Inflammatory macrophage (primary cell): ENCODE measurements at places on chromosomes 12 and 14.

- no peak for DNase-seq
Observed at GRCh38 chr12:91009319-91009950, 4.7 kb upstream of the EPYC start.

- peak; percentile 41 for DNase-seq
Observed at GRCh38 chr12:122031342-122032216, 9.9 kb downstream of the BCL7A start.

- no peak for DNase-seq
Observed at GRCh38 chr14:75158843-75159614, 17.4 kb downstream of the TMED10 start.

DNA sequence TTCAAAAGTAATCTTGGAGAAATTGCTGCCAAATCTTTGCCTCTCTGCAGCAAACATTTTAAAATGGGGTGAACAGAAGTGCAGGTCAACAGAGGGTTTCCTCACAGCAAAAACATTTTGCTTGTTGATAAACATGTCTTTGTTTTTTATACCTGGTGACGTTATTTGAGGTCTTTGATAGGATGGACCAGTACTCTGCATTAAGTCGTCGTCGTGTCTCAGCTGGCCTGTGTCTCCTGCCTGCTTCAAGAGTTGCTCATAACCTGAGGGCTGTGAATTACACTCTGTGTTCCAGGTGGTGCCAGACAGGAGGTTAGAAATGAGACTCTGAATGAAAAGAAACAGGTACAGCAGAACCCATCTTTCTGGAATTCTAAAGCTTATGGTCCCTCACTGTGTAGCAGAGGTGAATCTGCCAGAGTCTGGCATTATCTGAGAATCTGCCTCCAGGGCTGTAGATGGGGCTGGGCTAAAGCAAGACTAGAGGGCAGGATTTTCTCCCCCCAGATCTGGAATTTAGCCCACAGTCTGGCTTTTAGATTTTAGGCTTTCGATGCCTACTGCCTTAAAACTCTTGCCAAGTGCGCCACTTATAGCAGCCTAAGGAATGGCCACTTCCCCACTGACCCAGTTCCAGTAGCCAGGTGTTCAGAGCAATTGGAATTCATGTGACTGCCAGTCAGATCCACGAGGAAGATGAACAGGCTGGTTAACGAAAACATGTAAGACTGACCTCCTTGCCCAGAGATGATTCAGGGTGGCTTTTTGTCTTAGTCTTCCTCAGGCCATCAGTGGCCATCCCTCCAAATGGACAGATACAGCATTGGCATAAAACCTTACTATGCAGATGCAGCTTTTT lies 161.2 kb downstream of the PRKCH start:
- DNase-seq, result no peak

DNA sequence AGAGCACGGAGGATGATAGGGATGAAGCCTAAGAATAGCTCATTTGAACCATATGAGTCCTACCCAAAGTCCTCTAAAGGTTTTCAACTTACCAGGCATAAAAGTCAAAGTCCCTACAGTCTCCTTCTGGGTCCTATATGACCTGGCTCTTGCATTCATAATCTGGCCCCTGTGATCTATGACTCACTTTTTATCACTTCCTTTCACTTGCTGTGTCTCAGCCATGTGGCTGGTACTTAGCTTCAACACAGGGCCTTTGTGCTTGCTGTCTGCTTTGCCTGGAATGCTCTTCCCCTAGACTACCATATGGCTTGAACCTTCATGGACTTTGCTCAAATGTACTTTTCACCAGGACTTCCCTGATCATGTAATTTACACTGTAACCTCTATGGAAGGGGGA lies 137.6 kb upstream of the TMTC1 start:
- DNase-seq, result no peak

DNA sequence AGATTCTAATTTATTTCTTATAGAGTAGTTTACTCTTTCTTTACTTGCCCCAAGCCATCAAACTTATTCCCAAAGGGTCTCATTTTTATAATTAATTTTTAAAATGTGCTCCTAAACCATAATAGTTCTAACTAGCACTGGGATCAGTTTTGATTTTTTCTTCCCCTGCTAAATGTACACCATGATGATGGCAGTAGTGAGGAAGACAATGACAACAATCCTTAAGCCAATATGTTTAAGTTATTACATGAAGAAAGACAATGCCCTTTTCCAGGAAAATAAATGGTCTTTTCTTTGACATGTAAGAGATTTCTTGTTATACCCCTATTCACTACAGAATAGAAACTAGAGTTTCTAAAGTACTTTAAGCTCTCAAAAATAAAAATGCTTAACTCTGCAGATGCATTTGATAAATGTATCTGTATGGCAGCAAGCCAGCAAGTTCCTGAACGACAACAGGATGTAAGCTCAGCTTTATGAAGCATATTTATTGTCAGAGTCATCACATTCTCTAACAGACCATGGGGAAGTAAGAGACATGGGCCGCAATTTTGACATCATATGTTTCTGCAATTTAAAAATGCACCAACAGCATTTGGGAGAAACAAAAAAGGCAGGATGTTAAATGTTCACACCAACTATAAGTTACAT lies 36.0 kb upstream of the SNX6 start:
- peak; percentile 89 for DNase-seq

DNA sequence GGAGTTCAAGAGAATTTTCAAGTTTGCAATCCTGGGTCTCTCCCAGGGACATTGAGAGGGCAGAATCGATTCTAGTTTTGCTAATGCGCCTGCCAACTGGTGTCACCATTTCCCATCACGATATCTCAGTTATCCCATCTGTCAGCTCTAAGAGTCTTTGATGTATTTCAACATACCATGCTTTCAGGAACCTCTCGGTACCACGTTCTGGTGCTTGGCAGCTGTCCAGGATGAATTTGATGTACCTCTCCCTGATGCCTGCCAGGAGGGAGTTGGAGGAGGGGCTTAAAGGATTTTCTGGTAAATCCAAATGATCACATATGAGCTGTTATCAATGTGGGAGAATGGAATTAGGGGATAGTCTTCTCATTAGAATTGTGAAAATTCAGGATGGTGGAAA lies 332.5 kb downstream of the RGS6 start:
- no peak for DNase-seq

- no peak for DNase-seq
Observed at GRCh38 chr12:42284876-42285275, 41.0 kb downstream of the ZCRB1 start.

- no peak for DNase-seq
Observed at GRCh38 chr12:47105914-47106674, 26.3 kb upstream of the AMIGO2 start.

GRCh38 chr12:6347367-6348338 lies 5.8 kb upstream of the TNFRSF1A start:
- peak; percentile 61 for DNase-seq

DNA sequence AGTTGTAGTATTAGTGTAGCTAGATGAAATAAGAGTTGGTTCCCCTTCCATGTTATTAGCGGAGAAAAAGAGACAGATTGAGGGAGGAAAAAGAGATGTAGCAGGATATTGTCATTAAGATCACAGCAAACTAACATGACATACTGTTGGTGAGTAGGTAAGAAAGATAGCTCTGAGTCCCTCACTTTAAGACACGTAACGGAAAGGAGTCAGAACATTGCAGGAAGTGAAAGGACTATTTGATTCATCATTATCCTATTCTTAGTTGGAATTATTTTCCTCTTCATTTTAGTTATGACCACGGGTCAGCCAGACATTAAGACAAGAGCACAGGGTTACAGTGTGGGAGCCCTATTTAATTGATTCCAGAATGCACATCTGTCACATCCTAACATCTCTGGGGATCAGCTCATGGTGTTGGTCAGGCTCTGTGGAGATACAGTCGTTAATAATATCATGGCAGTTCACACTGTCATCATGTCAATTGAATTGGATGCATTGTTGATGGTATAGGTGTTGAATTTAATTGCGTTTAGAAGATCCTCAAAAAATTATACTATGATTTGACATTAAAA lies 55.0 kb downstream of the TMX1 start:
- no peak for DNase-seq

GRCh38 chr14:104537613-104537988 lies 42.0 kb upstream of the C14orf180 start:
- no peak for DNase-seq

DNA sequence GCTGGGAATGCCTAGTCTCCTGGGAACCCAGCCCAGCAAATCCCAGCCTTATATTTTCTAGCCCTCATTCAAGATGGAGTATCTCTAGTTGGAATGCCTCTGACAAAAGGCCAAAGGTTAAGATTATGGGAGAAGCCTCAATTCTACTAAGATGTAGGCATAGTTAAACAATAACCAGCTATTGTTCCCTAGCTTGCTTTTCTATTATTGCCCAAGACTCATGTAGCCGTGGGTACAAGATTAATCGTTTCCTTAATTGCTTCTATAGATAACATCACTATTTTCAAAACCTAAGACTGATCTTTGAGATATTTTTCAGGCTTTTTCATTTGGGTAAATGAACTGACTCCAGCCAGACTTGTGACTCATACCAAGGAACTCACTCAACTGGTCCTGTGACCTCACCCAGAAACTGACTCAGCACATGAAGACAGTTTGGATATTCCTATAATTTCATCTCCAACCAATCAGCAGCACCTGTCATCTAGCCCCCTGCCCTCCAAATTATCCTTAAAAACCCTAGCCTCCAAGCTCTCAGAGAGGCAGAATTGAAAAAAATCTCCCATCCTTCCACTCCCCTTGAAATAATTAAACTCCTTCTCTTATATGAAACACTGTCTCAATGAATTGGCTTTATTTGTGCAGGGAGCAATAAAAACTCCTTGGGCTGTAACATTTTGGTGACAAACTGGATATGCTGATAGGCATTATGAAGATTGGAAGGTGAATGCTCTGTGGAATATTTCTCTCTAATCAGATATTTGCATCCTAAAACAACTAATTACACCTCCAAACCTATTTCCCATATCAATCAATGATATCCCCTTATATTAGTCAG lies 589.0 kb downstream of the C12orf50 start:
- no peak for DNase-seq

GRCh38 chr14:39145266-39145966 lies 24.7 kb downstream of the TRAPPC6B start:
- DNase-seq, result no peak

DNA sequence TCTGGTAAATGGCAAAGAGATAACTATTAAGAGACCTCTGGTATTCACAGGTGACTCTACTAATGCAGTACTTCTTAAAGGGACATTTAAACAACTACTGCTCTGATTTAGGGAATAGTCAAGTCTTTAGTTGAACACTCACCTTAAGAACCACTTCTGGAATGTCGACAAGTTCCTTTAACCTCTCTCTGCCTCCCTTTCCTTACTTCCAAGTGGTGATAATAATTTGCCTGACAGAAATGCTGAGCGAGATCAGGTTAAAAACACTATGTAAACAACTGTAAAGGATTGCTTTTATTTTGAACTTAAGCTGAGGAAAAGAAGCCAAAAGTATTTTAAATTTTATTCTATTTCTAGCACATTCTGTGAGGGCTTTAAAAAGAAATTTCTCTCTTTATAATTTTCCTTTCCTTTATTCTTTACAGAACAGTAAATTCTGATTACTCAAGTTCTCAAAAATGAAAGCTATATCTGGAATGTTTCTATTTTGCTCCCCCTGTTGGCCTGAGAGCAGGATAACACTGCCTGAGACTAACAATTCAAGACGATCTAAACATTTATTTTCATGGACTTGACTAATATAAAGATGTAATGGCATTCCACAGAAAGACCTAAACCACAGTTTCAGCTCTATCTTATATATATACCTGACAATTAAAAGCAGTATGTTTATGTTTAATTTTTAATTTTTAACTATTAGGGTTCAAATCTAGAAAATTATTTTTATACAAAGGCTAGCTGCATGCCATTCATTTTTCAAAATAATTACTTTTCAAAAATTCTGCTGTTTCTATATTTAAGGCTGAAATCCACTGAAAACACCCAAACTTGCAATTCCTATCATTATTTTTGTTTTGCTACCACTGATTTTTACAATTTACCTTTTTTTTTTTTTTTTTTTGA lies 29.2 kb downstream of the ZCCHC8 start:
- DNase-seq, result peak; percentile 56

DNA sequence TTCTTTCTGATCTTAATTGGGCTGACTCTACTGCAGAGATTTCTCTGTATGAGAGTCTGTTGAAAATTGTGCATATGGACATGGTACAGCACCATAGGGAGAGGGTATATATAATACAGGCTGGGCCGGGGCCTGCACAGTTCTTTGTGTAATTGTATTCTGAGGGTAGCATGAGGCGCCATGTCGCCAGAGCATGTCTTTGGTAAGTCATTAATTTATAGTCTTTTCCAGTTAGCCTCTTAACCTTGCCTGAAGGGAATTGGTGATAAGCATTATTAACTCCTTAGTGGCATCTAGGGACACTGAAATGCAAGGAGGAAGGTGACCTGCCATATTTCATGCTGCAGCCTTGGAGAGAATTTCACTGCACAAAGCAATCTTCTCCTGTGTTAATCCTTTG lies 569.9 kb downstream of the TMTC2 start:
- DNase-seq, result no peak

DNA sequence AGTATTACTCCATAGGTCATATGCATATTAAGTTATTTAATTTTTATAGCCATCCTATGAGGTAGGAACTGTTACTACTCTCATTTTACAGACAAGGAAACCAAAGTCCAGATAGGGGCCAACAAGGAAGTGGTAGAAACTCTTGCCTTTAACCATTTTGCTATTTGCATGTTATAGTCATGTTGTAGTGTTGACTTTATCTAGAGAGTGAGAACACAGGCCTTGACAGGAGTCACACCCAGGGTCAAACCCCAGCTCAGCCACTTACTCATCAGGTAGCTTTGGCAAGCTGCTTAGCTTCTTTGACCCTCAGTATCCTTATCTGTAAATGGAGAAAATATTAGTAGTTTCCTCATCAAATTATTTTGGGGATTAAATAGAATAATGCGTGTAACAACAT lies 156.2 kb downstream of the CAND1 start:
- DNase-seq, result no peak

GRCh38 chr12:115405471-115405860 lies 721.5 kb upstream of the TBX3 start:
- DNase-seq, result no peak

DNA sequence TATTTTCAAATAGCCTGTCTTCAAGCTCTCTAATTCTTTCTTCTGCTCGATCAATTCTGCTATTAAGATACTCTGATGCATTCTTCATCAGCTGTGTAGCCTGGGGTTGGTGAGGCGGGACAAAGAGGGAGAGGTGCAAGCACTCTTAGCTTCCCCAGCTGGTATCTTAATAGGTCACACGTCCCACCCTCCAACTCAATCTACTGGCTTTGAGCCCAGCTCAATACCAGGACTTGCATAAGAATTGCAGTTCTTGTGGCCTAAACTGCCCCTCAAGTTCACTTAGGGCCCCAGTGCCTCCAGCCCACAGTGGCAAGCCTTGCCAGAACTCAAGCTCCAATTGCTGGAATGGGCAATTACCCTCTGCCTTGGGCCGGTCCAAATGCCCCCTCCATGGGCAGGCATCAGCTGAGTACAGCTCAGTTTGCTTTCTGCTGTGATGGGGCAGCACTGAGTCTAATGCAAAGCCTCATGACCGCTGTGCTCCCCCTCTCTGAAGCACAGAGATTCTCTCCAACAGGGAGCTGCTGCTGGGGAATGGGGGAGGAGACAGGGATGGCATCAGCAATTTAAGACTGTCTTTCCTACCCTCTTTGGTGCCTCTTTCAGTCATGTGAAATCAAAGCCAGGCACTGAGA lies 5.6 kb upstream of the SPATA7 start:
- DNase-seq, result no peak

GRCh38 chr12:98332642-98333041 lies 182.7 kb upstream of the TMPO start:
- DNase-seq, result no peak
